ENCODE measurements at places on chromosomes 3 and 15.
A peak's percentile ranks its signal among the peaks of the same experiment; 100 is the strongest.

DNA sequence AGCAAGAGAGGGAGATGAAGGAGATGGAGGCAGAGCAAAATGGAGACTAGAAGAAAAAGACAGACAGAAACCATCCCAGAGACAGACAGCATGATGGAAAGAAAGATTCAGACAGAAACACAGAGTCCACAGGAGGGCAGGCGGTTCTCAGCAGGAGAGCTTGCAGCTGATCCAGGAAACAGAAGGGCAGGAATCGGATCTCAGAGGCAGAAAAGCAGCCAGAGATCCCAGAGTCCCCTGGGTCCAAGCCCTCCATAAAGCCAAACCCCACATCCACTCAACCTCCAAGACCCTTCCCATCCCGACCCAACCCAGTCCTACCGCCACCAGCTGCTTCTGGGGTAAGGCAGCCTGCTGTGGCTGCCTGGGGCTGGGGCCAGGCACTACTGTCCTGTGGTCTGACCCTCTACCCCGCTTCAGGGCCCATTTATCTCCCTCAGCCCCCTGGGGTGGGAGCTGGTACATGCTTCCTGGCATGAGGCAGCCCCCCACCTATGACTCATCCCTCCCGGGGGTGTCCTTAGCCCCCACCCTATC is at the start of gene UCN2:
Gene UCN2, minus strand, starts transcription at position 400 of the 537 bp plus-strand sequence. CDS start 657 bp downstream, outside the sequence.
- DNase-seq = peak; percentile 33

- no peak for DNase-seq
Observed at GRCh38 chr3:31321620-31322019, 211.1 kb upstream of the STT3B start.

- no peak for DNase-seq
Observed at GRCh38 chr15:30941520-30941919, 37.8 kb downstream of the FAN1 start.

- DNase-seq = no peak
Observed at GRCh38 chr15:51335538-51336410, 2.6 kb downstream of the CYP19A1 start.

GRCh38 chr15:39456582-39457330 is 124.1 kb upstream of the THBS1 start:
- DNase-seq = no peak

DNA sequence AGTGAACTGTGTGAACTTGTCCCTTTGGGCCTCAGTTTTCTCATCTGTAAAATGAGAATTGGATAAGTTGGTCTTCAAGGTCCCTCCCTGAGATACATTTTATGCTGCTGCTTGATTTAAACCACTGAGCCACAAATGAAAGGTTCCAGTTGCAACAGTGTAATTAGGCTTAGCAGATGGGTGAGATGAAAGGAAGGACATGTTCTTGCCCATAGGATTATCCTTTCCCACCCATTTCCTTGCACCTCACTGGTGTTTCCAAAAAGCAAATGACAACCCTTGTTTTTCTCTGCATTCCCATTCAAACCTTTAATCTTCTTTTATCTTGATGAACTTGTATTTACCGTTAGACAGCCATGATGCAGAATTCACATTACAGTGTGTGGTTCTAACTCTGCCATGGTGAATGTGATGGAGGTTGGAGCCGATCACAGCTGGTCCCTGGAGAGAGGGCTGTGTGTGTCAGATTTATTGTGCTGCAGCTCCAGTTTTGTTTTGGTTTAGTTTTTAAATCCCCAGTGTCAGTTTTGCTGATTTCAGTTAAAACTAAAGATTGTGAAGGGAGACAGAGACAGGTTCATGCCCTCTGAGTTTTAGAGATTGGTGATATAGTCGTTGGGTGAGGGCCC is 44.0 kb downstream of the MAP2K1 start:
- no peak for DNase-seq

DNA sequence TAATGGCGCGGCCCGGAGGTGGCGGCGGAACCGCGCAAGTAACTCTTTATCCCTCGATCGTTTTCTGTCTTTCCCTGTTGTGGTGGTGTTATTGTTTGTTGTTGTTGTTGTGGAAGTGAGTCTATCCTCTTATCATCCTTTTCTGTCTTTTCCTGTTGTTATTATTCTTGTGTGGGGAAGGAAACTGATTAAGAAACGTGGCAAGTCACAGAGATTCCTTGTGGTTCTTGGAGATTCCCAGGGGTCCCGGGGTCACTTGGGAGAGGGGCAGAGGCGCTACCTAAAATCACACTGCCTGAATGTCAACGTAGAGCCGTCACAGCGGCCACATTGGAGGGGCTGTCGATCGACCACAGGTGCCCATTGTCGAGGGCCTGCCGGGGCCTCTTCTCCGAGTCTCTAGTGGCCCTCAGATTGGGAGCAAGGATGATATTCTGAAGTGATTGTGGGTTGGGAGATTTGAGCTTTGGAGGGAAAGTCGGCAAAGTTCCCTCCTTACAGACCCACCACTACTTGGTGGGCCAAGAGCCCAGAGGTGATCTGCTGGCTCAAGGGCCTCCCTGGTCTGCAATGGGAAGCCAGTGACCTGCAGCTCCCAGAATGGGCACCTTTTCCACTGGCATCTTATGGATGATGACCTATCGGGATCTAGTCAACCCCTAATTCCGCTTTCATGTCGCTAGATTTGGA is 790 bp downstream of the PARP14 start:
- DNase-seq = no peak

DNA sequence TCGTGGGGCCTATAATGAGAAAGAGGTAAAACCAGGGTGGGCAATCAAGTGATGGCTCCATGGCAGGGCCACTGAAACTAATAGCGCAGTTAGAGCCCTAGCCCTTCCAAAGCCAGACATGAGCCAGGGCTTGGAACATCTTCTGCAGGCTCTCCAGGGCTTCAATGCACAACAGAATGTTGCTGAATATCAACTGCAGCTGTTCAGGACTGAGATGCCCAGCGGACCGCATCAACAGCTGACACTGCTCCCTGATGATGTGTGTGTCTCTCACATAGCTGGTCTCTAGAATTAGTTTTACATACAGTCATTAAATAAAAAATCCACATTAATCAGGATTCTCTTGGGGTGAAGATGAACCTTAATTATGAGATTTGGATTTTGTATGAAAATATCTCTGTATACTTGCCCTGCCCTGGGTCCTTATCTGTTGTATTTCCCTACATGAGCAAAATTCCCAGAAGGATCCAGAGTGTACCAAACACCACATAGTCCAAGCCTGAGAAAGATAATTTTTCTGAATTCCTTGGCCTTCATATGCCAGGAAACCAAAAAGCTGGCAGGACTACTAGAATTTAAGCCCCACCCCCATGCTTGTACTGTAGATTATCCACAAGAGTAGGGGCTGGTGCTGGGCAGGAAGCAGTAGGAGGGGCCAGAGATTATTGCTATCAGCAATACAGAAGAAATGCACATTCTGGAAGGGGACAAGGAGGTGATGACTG is 7.7 kb upstream of the GOLGB1 start:
- no peak for DNase-seq

GRCh38 chr3:58989163-58989562 is 60.7 kb downstream of the CFAP20DC start:
- DNase-seq = peak; percentile 79

DNA sequence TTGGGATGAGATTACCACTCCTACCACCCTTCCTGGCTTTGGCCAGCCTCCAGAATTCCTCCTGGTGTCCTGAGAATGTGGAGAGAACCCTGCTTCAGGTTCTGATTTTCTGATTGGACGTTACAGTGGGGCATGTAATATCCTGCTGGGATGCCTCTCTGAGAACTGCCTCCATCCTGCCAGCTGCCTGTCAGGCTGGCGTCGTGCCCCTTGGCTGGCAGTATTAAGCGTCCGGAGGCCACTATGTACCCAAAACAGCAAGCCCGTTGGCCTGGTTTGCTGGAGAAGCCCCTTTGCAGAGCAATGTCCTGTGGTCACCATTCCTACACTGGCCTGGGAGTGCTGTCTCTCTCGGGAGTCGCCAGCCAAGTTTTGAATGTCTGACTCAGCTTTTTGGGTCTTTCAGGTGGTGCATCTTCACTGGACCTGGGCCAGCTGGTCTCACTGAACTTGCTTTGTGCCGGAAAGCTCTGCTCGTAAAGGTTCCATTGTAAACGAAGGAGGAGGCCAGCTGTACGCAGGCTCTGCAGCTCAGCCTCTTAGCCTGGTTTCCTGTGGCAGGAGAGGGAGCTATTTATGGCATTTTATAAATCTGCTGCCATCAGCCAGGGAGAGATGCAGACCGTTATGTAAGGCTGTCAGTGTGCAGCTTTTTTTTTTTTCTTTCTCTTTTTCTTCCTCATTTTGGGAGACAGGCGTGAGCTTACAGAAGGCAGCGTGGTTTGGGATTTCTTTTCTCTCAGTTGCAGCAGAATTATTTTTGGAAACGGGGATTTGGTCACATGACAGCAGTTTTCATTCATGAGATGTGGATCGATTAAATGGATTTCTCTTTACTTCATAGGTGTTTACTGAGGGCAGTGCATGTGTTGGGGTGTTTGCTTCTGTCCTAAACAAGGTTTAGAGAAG is 19.0 kb upstream of the TRAK1 start:
- DNase-seq = peak; percentile 84

- no peak for DNase-seq
Observed at GRCh38 chr3:67602816-67603215, 51.6 kb downstream of the SUCLG2 start.

GRCh38 chr3:84108442-84108971 is 850.3 kb upstream of the CADM2 start:
- DNase-seq = peak; percentile 24

DNA sequence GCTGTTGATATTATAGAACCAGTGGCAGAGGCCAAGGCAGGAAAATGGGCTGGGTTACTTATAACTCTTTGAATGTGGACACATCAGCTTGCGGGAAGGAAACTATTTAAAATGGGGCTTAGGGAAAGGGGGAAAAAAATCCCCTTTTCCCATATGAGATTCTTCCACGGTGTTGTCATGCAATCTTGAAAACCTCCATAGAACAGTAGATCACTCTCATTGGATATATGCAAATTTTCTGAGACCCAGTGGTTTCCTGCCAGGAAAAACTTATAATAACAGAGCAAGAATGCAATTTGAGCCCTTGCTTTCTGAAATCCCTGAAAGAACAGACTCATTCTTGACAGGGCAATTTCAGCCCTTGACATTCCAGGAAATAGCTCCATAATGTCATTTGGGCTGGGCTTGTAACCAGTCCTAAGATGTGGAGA is 31.1 kb downstream of the TMEM212 start:
- peak; percentile 99 for DNase-seq

- DNase-seq = peak; percentile 26
Observed at GRCh38 chr15:40928821-40929659, at the start of gene DLL4. TSS of gene DLL4 (plus strand) at chr15:40929340. CDS start at chr15:40929669, 329 bp downstream.

- DNase-seq = no peak
Observed at GRCh38 chr3:141499284-141499683, 12.5 kb downstream of the RASA2 start.

DNA sequence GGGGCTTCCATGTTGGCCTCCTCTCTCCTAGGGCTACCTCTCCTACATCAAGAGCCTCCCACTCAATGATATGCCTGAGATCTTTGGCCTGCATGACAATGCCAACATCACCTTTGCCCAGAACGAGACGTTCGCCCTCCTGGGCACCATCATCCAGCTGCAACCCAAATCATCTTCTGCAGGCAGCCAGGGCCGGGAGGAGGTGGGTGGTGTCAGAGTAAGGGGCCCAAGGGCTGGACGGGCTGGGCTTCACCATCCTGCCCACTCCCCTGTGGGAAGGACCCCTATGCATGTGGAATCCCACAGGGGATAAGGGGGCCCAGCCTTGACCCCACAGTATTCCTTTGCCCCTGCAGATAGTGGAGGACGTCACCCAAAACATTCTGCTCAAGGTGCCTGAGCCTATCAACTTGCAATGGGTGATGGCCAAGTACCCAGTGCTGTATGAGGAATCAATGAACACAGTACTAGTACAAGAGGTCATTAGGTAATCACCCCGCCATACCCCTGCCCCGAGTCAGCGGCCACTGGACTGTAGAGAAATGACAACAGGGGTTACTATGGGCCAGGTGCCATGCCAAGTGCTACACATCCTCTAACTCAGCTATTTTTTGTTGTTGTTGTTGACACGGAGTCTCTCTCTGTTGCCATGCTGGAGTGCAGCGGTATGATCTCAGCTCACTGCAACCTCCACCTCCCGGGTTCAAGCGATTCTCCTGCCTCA is 47.1 kb downstream of the SEMA3G start:
- no peak for DNase-seq

GRCh38 chr3:39189959-39190269 is 2.5 kb downstream of the XIRP1 start:
- peak; percentile 60 for DNase-seq

DNA sequence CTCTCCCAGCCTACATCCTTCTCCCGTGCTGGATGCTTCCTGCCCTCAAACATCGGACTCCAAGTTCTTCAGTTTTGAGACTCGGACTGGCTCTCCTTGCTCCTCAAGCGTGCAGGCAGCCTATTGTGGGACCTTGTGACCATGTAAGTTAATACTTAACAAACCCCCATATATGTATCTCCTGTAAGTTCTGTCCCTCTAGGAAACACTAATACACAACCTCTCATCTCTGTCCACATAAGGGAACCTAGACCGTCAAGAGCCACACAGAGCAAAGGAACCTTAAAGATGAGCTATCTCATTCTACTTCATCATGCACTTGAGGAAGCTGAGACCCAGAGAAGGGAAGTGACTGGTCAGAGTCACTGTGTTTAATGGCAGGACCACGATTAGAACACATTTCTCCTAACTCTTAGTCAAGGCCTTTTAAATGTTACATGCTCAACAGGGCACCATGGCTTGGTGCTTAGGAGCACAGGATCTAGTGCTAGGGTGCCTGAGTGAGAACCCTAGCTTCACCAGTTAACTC is 50.3 kb downstream of the NPTN start:
- no peak for DNase-seq

DNA sequence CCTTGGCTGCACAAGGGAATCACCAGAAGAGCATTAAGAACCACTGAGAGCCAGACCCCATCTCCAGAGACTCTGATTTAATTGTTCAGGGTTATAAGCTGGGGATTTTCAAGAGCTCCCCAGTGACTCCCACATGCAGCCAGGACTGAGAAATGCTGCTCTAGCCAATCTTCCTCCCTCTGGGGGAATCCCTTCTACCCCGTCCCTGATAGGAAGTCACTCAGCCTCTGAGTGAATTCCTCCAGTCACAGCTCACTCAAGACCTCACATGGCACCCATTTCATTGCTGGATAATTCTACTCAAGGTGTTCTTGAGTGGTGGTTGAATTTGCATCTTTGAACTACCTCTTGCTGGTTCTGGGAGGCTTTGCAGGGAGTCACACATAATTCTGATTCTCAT is 10.7 kb downstream of the CCR3 start:
- DNase-seq = no peak

DNA sequence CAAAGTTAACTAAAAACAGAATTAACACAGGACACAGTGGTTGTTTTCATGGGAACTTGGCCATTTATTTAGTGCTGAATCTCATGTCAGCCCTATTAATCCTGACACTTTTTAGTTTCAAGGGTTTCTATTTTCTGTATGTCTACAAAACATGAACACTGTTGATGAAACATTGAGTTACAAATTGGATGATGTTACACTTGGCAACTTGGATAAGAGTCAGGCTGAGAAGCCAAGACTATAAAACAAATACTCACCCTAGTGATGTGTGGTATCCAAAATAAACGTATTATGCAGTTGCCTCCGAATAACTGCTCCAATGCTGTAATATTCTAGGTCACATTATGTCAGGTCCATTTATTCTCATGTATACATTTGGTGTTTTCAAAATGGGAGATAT is 349.6 kb downstream of the ZIC1 start:
- peak; percentile 26 for DNase-seq
